ENCODE measurements at places on chromosomes 5 and 9. TPM values are rescaled to one million over a fixed set of nuclear protein-coding genes. Genes with fewer than 3 reads are reported as not detected.
A peak's percentile ranks its signal among the peaks of the same experiment; 100 is the strongest.

GRCh38 chr9:38432922-38433510, 8.8 kb upstream of the IGFBPL1 start:
- H3K4me3 ChIP-seq, result no peak overlapping the region
- no peak overlapping the region for H3K27ac ChIP-seq
- no peaks in the 10 kb centered on the region for H3K4me1 ChIP-seq
- DNase-seq, result peak; percentile 11
- H3K27me3 ChIP-seq, result peaks cover 14% of the 10 kb centered on the region

LHX2 gene
- polyA plus RNA-seq, result not detected

NDOR1 gene
- polyA plus RNA-seq, result 9.3 TPM

- H3K4me3 ChIP-seq, result no peak overlapping the region
- no peaks in the 10 kb centered on the region for H3K27me3 ChIP-seq
- no peak for DNase-seq
- H3K36me3 ChIP-seq, result no peaks in the 10 kb centered on the region
- no peaks in the 10 kb centered on the region for H3K4me1 ChIP-seq
- H3K27ac ChIP-seq, result no peak overlapping the region
Observed at GRCh38 chr5:11400316-11400715, 503.9 kb downstream of the CTNND2 start.

C9 gene
- not detected for polyA plus RNA-seq

MCC gene
- polyA plus RNA-seq, result 0.16 TPM

GRCh38 chr9:23764219-23764618, 61.8 kb downstream of the ELAVL2 start:
- no peak for DNase-seq
- H3K4me3 ChIP-seq, result no peak overlapping the region
- no peaks in the 10 kb centered on the region for H3K27me3 ChIP-seq
- no peaks in the 10 kb centered on the region for H3K36me3 ChIP-seq
- H3K4me1 ChIP-seq, result no peaks in the 10 kb centered on the region

DNA sequence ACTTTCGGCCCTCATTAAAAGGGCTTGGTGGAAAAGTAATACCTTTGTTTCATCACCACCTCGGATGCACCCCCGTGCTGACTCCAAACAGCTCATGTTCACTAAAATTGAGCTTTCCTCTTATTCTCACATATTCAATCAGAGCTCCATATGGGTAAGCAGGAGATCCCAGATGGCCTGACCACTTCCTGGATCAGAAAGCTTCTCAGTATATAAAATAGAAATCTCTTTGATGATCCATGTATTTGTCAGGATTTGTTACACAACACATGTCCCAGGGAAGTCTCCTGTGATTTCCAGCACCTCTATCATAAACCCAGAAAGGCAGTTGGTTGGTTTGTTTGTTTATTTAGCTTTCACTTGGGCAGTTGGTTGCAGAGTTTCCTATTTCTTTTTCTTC, 402.0 kb downstream of the MLLT3 start:
- no peak overlapping the region for H3K27ac ChIP-seq
- H3K4me1 ChIP-seq, result no peaks in the 10 kb centered on the region
- no peak overlapping the region for H3K4me3 ChIP-seq

DNA sequence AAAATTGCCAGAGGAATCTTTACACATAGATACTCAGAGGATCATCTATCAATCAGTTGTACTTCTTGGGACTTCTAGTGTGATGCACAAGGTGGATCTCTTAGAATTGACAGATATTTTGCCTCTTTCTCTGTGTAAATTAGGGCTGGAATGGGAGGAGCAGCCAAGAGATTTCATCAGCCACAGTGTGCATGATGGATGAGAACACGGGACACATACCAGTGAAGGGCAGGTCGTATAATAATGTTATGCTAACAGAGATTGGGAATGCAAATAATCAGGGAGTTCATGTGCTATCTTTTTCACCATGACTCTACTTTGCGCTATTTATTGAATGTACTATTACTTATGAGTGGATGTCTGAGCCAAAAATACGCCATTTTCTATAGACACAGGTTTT, 43.3 kb upstream of the ISOC1 start:
- H3K4me1 ChIP-seq, result no peaks in the 10 kb centered on the region
- H3K36me3 ChIP-seq, result no peaks in the 10 kb centered on the region
- H3K27ac ChIP-seq, result no peak overlapping the region
- no peak for DNase-seq
- peaks cover 10% of the 10 kb centered on the region for H3K27me3 ChIP-seq
- no peak overlapping the region for H3K4me3 ChIP-seq

DNA sequence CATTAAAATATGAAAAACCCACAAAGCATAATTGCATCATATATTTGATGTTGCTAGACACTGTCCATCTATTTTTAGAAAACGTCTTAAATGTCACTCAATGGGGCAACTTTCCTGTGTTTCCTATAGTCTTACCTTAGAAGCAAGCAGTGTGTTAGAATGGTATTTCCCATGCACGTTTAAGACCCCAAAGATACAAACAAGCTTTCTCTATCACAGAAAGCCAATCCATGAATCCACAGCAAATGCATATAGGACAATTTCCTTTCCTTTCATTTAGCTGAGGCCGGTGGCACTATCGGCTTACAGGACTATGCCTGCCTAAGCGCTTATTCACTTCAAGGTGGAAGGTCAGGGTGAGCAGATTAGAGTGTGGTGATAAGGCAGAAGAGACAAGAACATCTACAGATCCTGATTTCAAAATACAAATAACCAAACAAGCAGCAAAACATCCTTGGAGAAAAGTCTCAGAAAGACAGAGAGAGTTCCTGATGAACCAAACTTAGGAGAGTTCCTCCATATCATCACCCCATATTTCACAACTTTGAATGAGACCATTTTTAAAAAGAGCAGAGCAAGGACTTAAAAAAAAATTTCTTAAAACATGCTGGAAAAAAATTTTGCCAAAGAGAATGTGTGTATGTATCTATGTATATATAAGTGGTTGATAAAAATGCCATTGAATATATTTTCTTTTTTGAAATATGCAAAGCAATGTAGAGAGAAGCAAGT, 57.2 kb downstream of the MEF2C start:
- no peaks in the 10 kb centered on the region for H3K27me3 ChIP-seq
- H3K36me3 ChIP-seq, result peaks cover 15% of the 10 kb centered on the region
- H3K4me1 ChIP-seq, result peaks cover 89% of the 10 kb centered on the region
- peak overlapping the region; percentile 95 for H3K27ac ChIP-seq
- peak overlapping the region; percentile 80 for H3K4me3 ChIP-seq
- no peak for DNase-seq

OR13D1 gene
- not detected for polyA plus RNA-seq

- peaks cover 5% of the 10 kb centered on the region for H3K27me3 ChIP-seq
- DNase-seq, result no peak
- H3K36me3 ChIP-seq, result no peaks in the 10 kb centered on the region
Observed at GRCh38 chr9:3858961-3859360, 333.2 kb upstream of the RFX3 start.

GRCh38 chr9:84070590-84070989, 90.0 kb downstream of the RMI1 start:
- H3K36me3 ChIP-seq, result no peaks in the 10 kb centered on the region
- no peak overlapping the region for H3K4me3 ChIP-seq
- DNase-seq, result no peak
- no peaks in the 10 kb centered on the region for H3K4me1 ChIP-seq
- H3K27ac ChIP-seq, result peak overlapping the region; percentile 20

- DNase-seq, result no peak
- H3K27me3 ChIP-seq, result no peaks in the 10 kb centered on the region
- no peak overlapping the region for H3K27ac ChIP-seq
Observed at GRCh38 chr5:109125755-109126429, 283.9 kb downstream of the PJA2 start.

DNA sequence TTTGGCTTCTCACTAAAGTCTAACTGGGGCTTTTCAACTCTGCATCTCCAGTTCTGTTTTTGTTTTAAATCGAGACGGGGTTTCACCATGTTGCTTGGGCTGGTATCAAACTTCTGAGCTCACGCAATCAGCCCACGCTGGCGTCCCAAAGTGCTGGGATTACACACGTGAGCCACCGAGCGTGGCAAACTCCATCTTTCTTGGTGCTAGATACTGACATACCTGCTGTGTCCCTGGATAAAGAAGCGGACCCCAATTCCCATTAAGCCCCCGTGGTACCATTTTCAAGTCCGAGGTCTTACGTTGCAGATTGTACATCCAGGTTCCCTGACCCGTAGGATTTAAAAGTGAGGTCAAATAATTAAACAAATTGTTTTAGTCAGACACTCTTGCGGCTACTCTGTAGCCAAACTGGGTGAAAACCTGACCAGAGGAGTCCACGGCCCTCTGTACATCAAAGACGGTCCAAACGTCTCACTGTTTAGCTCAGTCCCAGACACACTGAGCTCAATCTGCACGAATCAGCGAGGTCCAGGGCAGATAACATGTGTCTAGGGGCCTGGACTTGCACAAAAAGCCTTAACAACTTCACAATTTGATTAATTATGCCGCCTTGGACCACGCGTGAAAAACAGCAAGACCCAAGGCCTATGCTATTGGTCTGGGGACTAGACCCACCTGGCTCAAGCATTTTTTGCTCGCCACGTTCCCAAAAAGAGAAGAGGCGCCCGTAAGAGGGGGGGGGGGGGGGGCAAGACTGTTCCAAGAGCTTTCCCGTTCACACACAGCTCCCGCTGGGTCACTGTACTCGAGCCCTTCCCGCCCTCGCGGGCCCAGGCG, 727 bp upstream of the DNAJA1 start:
- no peak for DNase-seq
- H3K4me3 ChIP-seq, result peak overlapping the region; percentile 95
- H3K27me3 ChIP-seq, result no peaks in the 10 kb centered on the region
- H3K27ac ChIP-seq, result peak overlapping the region; percentile 98

CCL27 gene
- not detected for polyA plus RNA-seq

TTC39B gene
- polyA plus RNA-seq, result 1.1 TPM

DNA sequence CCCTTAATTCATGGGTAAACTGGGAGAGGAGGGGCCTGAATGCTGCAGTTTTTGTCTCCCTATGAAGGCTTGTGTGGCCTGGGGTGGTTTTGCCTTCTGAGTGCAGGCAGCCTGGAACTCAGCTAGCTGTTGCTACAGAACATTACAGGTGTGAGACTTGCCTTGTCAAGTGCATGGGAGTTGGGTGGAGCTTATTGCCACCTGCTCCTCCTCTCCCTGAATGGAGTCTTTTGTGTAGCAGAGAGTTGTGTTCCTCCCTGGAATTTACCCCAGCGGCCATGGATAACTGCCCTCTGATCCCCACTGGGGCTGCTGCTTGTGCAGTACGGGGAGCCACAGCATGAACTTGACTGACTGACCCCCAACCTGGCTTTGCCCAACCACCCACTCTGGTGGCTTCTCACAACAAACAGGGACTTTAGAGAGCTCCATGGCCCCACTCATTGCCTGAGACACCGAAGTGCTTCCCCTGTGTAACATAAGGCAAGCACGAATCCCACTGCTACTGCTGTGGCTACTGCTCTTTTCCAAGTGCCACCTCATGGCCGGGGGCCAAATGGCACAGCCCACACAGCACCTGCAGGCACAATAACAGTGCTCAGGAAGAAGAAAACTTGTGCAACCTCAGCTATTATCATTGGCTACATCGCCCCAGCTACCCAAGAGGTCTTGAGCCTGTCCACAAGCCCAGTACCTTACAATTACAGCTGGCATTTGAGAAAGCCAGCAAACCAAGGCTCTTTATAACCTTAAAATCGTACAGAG, 942.9 kb downstream of the CDH18 start:
- H3K4me1 ChIP-seq, result no peaks in the 10 kb centered on the region
- H3K36me3 ChIP-seq, result no peaks in the 10 kb centered on the region
- no peak overlapping the region for H3K27ac ChIP-seq

DNA sequence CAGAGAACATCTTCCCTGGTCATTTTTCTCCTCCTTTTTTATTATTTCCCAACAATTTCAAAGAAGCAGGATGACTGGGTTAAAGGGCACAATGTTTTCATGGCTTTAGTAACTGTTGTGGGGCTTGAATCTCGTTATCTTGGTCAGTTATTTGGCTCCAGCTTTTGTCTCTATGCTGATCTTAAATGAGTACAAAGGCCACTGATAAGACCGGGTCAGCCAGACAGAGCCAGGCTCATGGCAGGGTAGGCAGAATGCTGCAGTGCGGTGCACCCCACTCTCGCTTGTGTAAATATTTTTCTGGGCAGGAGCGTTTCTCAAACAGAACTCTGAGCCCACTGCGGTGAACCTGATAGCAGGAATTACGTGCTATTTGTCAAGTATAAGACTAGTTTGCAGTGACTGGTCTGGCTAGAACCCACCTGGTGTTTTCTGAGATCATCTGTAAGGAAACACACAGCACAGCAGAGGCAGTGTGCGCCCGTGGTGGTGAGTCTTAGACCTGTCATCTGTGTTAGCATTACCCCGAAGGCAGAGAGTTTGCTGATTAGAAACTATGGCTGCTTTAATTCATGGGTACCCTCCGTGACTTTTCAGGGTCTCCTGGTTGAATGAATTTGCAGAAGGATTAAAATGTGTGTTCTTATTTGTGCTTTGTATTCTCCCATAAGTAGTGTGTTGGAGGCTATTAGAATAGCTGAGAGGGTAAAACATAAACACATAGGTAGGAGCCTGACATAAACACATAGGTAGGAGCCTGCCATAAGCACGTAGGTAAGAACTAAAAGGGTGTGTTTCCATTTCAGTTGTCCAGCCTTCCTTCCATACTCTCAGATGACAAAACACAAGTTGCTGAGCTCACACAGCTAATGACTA, 158.6 kb upstream of the DMRT1 start:
- no peaks in the 10 kb centered on the region for H3K27me3 ChIP-seq
- H3K4me1 ChIP-seq, result peaks cover 2% of the 10 kb centered on the region
- H3K36me3 ChIP-seq, result no peaks in the 10 kb centered on the region
- DNase-seq, result no peak

- H3K27me3 ChIP-seq, result peaks cover 19% of the 10 kb centered on the region
- no peaks in the 10 kb centered on the region for H3K36me3 ChIP-seq
- H3K27ac ChIP-seq, result no peak overlapping the region
Observed at GRCh38 chr9:101586651-101587050, 8.1 kb downstream of the PPP3R2 start.

INSL6 gene
- polyA plus RNA-seq, result not detected

PTPDC1 gene
- 4.3 TPM for polyA plus RNA-seq

DNA sequence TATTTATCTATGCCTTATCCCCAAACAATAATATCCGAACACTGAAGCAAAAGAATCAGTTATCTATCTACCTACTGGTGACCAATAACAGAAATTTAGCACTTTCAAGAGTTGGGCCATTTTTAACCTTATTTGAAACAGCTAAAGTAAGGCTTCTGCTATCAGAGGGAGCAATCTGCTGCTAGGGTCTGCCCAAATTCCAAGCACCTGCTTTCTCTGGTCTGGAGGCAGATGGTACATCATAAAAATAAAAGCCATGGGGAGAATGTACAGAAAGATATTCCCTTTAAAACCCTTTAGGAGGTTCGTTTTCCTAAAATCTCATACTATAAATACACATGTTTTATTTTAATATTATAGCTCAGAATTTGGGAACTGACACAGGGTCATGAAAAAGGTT, 37.7 kb upstream of the ARSB start:
- peaks cover 9% of the 10 kb centered on the region for H3K4me1 ChIP-seq
- no peaks in the 10 kb centered on the region for H3K36me3 ChIP-seq
- H3K27me3 ChIP-seq, result peaks cover 71% of the 10 kb centered on the region
- no peak overlapping the region for H3K4me3 ChIP-seq
- no peak for DNase-seq

Data from naive B cell (primary cell).